ENCODE measurements at places on chromosomes 12 and 14. TPM values are rescaled to one million over a fixed set of nuclear protein-coding genes. Genes with fewer than 3 reads are reported as not detected.

The GPX2 gene
- total RNA-seq, result 21.0 TPM

The SMCO2 gene
- not detected for total RNA-seq

The NKX2-8 gene
- not detected for total RNA-seq

The PRIMA1 gene
- 1.3 TPM for total RNA-seq

The IL31 gene
- not detected for total RNA-seq

The PLEKHG7 gene
- total RNA-seq, result 0.37 TPM

The AMDHD1 gene
- total RNA-seq, result 0.16 TPM

The ERBB3 gene
- total RNA-seq, result 34.4 TPM

The TAS2R50 gene
- 20.0 TPM for total RNA-seq

The NUAK1 gene
- total RNA-seq, result 18.7 TPM

The CACNA1C gene
- total RNA-seq, result 25.7 TPM

The EPYC gene
- total RNA-seq, result 1.2 TPM

The KCNC2 gene
- 0.32 TPM for total RNA-seq

- DNase-seq, result peak; percentile 72
These were observed 2.6 kb upstream of the BCL11B start for GRCh38 chr14:99274346-99275221.

- no peak for DNase-seq
These were observed 73.9 kb downstream of the SYT1 start for GRCh38 chr12:78938341-78939084.

DNA sequence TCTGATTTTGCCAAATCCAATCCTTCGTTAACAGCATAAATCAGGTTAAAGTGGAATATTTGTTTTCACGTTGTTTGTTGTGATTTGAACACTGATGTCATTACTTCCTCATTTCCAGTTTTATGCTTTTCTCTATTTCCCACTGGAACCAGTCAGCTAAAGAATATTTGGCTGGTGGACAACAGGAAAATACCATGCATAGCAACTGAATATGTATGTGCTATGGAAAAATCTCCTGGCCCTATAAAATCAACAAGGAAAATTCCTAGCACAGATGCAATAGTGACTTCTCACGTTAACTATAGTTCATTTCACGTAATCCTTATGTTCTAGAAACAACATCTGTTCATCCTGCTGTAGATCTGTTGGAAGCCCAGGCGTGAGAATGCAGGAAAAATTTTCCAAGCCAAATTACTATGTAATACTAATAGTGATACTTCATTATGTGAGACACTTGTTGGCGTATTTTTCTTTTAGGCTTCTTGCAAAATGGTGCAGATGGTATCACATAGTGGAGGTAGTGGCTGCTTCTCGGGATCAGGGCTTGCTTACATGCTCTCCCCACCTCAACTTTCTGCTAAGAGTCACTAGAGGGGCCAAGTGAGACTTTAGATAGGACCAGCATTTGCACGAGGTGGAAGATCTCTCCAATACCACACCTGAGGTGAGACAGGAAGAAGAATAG, 86.3 kb upstream of the USP44 start:
- no peak for DNase-seq

- no peak for DNase-seq
These were observed 361.1 kb upstream of the ATP2B1 start for GRCh38 chr12:90069711-90070110.

DNA sequence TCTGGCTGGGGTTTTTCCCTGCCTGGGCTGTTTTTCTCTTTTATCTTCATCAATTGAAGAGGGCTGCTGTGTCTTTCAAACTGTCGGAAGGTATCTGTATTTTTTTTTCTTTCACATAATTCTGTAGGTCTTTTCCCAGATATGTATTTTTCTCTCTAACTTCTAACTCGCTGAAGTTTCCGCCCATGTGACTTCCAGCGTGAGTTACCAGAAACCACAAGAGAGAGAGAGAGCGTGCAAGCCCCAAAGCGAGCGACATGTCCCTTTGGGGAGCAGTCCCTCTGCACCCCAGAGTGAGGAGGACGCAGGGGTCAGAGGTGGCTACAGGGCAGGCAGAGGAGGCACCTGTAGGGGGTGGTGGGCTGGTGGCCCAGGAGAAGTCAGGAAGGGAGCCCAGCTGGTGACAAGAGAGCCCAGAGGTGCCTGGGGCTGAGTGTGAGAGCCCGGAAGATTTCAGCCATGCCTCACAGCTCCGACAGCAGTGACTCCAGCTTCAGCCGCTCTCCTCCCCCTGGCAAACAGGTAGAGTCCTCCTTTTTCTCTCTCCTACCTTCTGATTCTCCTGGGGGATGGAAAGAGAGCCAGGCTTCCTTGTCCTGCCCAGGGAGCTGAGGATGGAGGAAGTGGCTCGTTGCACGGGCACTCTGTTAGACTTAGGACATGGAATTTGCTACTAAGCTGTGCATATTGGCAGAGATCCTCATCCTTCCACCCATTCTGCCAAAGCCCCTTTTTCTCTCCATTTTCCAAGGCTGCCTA, at the start of gene BATF:
Gene BATF (plus strand): TSS at position 246 of the 759 bp plus-strand sequence. CDS start 214 bp downstream, at position 460.
- DNase-seq, result no peak

- no peak for DNase-seq
These were observed 43.2 kb upstream of the EML1 start for GRCh38 chr14:99749763-99750715.

- no peak for DNase-seq
These were observed 10.4 kb upstream of the EID3 start for GRCh38 chr12:104292872-104293794.

GRCh38 chr14:89302396-89302950, 114.6 kb downstream of the FOXN3 start:
- DNase-seq, result no peak

- no peak for DNase-seq
These were observed 211.7 kb downstream of the DPF3 start for GRCh38 chr14:72682188-72682587.

- DNase-seq, result no peak
These were observed 822 bp upstream of the SOX5 start for GRCh38 chr12:23950210-23950774.

- no peak for DNase-seq
These were observed 62.5 kb downstream of the ITPR2 start for GRCh38 chr12:26770239-26771070.

- peak; percentile 86 for DNase-seq
These were observed 2.9 kb upstream of the CACNB3 start for GRCh38 chr12:48815126-48816110.

DNA sequence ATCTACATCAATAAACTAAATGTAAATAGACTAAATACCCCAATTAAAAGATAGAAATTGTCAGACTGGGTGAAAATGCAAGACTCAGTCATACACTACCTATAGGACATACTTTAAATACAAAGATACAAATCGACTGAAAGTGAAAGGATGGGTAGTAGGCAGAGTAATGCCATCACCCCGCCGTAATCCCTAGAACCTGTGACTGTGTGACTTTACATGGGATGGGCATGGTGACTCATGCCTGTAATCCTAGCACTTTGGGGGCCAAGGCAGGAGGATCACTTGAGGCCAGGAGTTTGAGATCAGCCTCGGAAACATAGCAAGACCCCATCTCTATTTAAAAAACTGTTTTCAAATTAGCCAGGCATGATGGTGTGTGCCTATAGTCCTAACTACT, 2.6 kb upstream of the EVL start:
- DNase-seq, result no peak

GRCh38 chr14:74793506-74794155, 30.5 kb downstream of the YLPM1 start:
- DNase-seq, result peak; percentile 11

GRCh38 chr12:4421590-4422031, 24.0 kb downstream of the FGF6 start:
- no peak for DNase-seq

GRCh38 chr12:72549184-72549583, 277.0 kb downstream of the TRHDE start:
- DNase-seq, result no peak

- DNase-seq, result no peak
These were observed 28.3 kb upstream of the PPP2R5C start for GRCh38 chr14:101733211-101733610.

DNA sequence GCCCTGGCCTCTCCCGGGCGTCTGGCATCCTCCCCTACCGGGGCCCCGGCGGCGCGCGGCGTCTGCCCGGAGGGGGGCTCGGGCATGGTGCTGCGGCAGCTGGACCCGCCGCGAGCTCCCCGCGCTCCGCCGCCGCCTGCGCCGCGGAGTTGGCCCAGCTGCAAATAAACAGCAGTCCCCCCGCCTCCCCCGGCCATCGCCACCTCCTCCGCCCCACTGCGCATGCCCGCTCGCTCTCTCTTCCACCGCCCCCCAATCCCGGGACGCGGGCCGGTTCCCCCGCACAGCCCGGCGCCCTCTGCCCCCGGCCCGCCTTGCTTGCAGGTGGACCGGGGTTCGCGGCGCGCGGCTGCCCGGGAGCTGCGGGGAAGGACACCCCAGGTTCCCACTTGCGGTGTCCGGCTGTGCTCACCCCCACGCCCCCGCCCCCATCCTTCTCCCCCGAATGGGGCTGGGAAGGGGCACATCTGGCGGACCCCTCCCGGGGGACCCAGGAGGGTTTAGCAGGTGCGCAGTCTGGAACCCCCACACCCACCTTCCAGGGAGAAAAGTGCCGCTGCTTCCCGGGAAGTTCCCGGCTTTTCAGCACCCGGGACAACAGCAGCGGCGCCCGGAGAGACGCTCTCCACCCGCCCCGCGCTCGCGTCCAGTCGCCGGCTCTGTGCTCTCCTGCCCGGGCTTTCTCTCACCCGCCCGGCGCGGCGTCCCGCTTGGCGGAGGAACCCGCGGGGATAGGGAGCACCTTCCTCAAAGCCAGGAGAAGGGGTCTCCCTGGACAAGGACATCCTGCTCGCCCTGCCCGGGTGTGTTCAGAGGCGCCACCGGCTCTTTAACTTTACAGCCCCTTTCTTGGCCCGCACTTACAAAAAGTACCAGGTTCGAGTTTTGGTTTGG, at the start of gene TMTC1:
Gene TMTC1 (minus strand): TSS at position 170 of the 894 bp plus-strand sequence. CDS start 191 bp downstream, outside the sequence.
- DNase-seq, result no peak

- no peak for DNase-seq
These were observed 11.5 kb downstream of the UBE2N start for GRCh38 chr12:93430280-93430679.

- DNase-seq, result no peak
These were observed 998.8 kb upstream of the TMEM132C start for GRCh38 chr12:127268213-127268612.

- no peak for DNase-seq
These were observed 65.3 kb downstream of the CACNA1C start for GRCh38 chr12:2118061-2118460.

DNA sequence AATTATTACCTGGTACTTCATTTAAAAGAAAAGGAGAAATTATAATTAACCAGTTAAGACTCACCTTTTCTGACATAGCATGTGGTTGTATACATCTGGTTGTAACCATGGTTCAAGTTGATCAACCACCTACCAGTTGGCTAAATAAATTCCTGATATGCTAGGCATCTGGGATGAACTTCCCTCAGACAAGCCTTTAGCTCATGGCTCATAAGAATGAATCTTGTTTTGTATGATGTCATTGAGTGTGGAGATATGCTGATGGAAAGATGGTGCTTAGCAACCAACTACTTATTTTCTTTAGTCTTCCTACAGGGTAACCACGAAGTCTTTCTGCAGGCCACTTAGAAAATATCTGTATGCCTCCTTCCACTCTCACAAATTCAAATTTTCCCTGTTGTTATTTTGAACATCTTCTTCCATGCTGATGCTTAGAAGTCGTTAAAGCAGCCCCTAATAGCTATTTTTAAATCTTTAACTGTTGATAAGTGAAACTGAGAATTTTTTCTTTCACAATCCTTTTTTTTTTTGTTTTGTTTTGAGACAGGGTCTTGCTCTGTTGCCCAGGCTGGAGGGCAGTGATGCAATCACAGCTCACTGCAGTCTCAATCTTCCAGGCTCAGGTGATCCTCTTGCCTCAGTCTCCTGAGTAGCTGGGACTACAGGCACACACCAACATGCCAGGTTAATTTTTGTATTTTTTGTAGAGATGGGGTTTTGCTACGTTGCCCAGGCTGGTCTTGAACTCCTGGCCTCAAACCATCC, 51.9 kb upstream of the PTHLH start:
- DNase-seq, result no peak

DNA sequence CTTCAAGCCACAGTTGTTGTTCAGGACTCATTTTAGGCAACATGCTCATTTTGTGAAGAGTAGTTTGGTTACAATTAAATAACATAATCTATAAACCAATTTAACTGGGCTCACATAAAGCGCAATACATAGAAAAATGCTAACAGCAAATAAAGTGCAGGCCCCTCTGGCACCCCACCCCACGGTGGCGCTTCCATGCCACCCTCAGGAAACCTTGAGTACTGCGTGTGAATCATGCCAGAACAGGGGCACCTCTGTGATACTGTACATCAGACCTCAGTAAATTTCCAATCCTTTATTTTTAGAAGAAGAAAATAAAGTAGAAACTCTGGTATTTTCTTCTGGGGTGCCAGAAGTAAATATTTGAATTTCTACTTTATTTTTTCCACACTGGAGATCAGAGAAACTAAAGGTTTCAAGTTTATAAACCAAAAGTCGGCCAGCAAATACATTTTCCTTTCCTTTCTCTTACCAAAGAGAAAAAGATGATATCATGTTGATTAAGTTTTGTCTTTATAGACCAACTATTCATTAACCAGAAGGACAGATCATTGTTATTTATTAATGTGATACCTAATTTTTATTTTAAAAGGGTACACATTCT, 316.8 kb downstream of the PAWR start:
- DNase-seq, result no peak

DNA sequence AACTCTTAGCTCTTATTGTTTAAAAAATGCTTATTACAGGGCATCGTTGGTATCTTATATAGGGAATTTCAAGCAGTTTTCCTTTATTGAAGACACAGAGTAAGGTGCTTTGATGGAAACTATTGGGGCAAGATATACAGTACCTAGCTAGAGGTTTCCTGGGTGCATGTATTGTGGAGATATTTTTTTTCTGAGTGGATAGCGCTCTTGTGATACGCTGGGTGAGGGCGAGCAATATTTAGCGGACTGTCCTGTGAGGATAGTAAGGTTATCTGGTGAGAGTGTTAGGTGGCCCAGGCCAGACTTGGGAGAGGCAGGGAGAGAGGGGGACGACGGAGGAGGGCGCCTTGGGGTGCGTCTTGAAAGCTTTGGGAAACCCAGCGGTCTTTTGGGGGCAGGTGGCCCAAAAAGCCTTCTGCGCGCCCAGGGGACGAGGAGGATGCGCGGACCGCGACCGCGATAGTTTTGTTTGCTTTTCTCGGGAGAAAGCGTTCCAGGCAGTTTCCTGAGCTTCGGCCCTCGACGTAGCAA, 596 bp upstream of the BICD1 start:
- DNase-seq, result no peak

DNA sequence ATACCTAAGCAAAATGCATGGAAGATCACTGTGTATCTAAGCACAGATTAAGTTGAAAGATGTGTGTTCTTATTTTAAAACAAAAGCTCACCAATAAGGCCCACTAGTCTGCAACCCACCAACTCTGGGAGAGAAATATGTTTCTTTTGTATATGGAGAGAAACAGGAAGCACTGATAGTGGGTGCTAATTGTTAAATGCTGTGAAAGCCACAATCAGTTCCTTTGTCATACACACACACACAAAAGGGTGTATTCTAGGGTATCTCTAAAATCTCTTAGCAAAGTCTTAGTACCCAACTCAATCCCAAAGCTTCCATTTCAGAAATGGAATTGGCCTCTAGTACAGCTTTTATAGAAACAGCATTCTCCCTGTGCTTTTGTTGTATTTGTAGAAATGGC, 272.7 kb upstream of the FLRT2 start:
- no peak for DNase-seq

Measured in urinary bladder (tissue), 4 donors.